ENCODE measurements at places on chromosomes 6 and 20. TPM values are rescaled to one million over a fixed set of nuclear protein-coding genes. Genes with fewer than 3 reads are reported as not detected.

DNA sequence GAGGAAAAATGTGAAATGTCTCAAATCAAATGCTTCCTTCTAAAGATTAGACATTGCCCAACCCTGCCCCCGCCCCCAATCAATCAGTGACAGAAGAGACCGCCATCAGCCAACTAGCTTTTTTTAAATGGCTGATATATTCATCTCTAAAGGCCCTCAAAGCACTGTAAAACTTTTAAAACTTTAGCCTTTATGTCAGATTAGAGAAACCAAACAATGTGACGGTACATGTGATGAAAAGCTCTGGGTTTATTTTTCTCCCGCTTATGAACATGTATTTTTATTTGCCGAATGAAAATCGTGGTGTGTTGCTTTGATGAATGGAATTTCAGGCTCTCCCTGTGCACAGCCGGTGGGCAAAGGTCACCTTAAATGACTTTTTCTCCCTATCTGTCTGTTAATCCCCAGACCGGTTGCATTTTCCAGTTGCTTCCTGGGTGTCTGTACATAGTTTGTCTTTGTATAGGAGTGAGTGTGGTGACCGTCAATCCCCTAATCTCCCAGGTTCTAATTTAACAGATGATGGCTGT is 38.5 kb downstream of the TBC1D7 start:
- no peak for DNase-seq

- no peak for DNase-seq
These were observed 53.4 kb downstream of the SYTL3 start for GRCh38 chr6:158703111-158703836.

DNA sequence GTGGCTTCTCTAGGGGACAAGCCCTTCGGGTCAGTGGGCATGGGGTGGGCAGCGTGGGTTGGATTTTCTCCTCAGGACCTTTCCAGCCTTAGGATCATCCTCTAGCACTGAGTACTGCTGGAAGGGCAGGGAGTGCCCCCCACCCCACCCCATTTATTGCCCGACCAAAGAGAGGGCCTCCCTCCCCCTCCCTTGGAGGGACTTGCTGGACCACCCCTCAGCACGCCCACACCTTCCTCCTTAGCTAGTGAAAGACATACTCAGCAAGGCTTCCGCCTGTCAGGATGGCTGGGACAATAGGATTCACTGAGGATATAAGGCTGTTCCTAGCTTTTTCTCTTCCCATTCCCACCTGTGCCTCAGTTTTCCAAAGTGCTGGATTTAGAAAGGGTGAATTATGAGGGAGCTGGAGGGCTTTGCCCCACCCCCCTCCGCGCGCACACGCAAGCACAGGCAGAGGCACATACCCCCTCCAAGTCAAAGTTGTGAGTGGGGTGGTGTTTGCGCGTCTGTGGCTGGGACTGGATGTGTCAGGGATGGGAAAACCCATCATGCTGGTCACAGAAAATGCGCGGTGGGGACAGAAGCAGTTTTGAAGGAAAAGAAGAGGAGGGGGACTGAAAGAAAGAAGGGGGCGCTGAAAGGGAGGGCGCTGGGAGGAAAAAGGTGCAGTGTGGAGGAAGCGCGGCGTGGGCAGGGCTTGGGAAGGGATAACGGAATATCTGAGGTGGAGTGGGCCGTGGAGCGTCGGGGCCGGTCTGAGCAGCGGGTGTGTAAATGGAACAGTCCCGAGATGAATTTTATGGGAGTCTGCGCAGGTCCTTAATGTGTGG is 693 bp upstream of the SLC29A1 start:
- no peak for DNase-seq

DNA sequence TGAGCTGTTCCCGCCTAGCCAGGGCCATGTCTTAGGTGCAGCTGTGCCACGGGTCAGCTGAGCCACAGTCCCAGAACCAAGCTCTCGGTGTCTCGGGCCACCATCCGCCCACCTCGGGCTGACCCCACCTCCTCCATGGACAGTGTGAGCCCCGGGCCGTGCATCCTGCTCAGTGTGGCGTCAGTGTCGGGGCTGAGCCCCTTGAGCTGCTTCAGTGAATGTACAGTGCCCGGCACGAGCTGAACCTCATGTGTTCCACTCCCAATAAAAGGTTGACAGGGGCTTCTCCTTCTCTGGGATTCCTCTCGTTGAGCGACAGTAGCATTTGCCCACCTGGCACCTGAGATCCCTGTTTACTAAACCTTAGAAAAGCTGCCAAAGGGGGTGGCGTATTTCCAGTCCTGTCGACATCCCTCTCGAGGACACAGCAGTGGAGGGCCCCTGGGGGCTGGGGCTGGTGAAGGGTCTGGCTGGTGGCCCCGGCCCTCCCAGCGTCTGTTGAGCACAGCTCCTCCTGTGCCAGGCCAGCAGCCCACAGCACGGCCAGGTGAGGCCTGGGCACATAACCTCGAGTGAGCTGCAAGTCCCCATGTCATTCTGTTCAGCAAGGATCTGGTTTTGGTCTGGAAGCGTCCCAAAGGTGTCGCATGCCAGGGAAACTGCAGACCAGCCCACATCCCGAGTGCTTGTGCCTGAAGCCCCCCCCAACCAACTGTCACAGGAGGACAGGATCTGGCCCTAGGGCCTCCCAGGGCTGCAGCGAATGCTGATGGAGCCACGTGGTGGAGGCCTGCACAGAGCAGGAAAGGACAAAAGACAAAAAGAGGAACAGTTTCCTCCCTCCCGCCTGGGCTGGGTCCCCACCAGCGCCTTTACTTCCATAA is 21.2 kb upstream of the PYGB start:
- DNase-seq = no peak

DNA sequence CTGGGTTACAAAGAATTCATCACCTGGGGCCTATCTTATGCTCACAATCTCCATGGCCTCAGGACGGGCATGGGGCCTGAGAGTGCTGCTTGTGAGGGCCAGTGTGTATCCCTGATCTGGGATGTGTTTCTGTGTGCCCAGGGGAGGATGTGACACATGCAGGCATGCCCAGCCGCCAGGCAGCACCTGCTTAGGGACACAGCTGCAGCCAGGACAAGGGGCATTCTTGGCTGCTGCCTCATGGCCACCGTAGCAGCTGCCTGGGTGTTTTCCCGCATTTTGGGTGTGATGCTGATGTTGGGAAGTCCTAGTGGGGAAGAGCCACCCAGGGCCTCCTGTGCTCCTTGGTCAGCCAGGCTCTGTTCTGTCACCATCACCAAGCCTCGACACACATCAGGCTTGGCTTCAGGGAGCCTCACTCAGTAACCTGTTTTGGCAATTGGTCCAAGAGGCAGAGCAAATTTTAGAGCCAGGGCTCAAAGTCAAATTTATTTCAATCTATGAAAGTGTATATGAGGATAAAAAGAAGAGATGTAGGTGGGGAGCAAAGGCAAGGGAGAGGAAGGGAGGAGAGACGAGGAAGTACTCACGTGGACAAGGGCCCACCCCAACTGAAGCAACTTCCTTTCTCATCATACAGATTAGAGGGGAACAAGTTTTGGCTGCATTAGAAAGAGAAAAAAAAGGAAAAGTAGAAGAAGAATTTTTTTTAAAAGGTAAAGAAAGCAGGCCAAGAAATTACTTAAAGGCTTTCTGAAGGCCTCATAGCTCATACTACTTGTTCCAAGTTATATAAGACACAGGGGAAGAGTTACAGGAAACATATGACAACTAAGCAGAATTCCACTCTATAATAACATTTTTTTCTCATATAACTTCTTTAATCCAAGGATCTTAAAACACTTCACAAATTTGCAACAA is 269.9 kb upstream of the SUPT3H start:
- no peak for DNase-seq

- no peak for DNase-seq
These were observed 48.2 kb upstream of the ASIP start for GRCh38 chr20:34193051-34193450.

DNA sequence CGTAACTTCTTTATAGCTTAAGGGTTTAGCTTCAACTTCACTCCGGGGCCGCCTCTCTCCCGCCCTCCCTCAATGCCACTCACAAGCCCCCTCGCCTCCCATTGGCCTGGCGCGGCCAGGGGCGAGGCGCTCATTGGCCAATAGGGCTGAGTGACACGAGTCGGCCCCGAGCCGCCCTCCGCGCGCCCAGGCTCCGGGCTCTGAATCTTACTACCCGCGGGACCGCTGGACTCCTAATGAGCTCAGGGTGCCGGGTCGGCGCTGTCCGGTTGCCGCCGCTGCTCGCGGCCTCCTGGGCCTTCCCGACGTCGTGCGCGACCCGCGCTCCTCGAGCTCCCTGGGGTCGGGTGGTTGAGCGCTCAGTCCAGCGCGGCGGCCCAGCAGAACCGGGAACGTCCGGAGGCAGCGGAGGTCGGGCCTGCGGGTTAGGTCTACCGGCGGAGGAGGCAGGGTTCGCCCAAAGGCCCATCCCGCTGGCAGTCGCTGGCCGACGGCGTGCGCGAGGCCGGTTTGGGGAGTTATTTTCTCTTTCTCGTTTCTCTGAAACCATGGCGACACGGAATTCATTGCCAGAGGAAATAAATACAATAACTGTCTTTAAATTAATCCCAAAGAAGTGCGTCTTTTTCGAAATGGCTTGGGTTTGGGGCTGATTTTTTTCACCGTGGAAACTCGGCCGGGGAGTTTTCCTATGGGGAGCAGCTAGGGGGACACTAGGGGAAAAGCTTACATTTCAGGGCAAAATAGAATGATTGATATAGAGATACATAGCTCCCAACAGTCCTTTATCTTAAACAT is at the start of gene SIM1:
Gene SIM1 (minus strand): TSS at position 19 of the 798 bp plus-strand sequence. CDS start 1,453 bp downstream, outside the sequence.
- DNase-seq = peak; percentile 61

DNA sequence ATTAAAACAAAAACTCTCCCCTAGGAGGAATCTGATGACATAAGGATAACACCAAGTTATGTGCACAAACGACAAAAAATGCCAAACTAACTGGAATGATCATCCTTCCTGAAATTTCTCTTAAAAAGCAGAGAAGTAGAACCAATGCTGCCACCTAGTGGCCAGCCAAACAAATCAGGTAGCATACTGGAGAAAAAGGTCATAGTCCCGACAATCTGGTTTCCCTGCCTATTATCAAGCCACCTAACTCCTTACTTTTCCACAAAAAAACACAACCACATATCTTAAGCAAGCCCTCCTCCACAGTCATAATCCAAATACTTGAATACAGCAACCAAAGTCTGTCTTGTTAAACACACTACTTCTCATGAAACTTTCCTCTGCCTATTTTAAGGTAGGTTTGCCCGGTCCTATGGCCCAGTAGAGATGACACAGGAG is 5.3 kb downstream of the OARD1 start:
- DNase-seq = peak; percentile 73

- DNase-seq = no peak
These were observed 112.4 kb downstream of the TENT5A start for GRCh38 chr6:81640126-81640525.

- peak; percentile 45 for DNase-seq
These were observed 165.4 kb downstream of the QKI start for GRCh38 chr6:163579880-163580295.

DNA sequence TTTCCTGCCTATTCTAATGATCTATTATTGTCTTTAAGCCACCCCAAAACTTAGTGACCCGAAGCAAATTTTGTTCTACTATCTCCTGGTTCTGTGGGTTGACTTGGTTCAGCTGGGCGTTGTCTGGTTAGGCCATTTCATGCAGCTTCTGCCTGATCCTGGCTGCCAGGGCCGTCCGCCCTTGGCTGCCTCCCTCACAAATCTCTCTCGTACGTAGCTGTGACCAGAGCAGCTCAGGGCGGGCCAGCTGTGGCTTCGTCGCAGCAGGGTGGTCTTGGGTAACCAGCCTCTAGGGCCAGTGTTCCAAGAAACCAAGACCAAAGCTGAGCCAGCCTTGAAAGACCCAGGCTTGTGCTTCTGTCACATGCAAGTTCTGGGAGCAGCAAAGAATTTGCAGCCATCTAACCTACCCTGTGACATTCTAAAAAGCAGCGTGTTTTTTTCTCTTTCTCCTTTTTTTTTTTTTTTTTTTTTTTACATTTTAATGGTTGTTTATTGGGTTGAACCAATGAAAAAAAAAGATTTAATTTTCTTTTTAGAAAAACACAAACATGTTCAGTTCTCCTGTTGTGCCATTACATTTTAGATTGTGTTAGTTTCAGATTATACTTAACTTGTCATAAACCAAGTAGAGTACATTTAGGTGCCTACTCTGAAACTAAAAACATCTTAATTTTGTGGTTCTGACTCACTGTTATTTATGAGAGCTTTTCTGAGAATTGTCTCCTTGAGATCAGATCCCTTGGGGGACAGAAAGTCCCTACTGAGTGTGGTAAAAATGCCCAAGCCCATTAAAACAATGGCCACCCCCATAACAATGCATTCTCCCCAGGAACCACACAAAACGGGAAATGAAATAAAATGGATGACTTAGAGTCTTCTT is 83.9 kb downstream of the ZDHHC14 start:
- no peak for DNase-seq

DNA sequence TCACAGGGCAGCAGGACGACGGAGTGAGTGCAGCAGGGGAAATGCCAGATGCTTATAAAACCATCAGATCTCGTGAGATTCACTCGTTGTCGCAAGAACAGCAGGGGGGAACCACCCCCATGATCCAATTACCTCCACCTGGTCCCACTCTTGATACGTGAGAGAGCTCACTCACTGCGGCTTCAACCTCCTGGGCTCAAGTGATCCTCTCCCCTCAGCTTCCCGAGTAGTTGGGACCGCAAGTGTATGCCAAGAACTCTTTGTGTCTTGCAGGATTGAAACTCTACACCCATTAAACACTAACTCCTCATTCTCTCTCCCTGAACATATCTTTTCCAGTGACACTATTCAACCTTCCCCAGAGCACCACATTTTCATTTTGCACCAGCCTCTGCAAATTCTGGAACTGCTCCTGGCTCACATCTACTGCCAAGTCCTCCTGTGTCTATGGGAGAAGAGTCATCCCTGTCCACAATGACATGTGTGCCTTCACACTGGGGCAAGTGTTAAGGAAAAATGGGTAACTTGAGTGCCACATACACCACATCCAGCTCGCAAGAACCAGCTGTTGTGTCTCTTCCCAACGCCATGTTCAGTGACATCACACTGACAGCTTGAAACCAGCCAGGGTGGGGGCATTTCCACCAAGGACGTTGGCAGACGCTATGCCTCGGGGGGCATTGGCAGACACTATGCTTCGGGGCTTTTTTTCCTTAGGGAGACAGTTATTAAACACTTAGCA is 14.7 kb upstream of the TAF4 start:
- no peak for DNase-seq

GRCh38 chr6:17103715-17104114 is 1.9 kb downstream of the STMND1 start:
- DNase-seq = no peak

The SMOC2 gene
- polyA plus RNA-seq = 0.02 TPM

The ADAM33 gene
- polyA plus RNA-seq = 29.4 TPM

The SPATA25 gene
- polyA plus RNA-seq = 0.11 TPM

The SLC22A2 gene
- not detected for polyA plus RNA-seq

The PTGIS gene
- 6.8 TPM for polyA plus RNA-seq
